ENCODE measurements at places on chromosomes 7 and 10.

- no peak for DNase-seq
These were observed 6.1 kb downstream of the NYAP1 start for GRCh38 chr7:100489824-100490223.

DNA sequence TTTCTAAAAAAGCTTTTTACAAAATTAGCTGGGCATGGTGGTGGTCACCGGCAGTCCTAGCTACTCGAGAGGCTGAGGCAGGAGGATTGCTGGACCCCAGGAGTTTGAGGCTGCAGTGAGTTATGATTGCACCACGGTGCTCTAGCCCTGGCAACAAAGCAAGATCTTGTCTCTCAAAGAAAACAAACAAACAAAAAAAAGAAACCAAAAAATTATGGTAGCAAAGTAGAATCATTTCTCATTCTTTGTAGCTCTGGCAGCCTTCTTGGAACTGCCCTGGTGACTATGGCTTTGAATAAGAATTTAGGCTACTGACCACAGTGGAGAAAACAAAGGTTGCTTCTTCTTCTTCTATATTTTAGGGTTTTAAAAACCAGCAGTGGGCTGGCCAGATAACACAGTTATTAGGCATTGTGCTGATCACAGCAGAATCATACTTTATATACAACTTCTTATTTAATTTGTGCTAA is 41.9 kb upstream of the PRKAR2B start:
- DNase-seq, result no peak

DNA sequence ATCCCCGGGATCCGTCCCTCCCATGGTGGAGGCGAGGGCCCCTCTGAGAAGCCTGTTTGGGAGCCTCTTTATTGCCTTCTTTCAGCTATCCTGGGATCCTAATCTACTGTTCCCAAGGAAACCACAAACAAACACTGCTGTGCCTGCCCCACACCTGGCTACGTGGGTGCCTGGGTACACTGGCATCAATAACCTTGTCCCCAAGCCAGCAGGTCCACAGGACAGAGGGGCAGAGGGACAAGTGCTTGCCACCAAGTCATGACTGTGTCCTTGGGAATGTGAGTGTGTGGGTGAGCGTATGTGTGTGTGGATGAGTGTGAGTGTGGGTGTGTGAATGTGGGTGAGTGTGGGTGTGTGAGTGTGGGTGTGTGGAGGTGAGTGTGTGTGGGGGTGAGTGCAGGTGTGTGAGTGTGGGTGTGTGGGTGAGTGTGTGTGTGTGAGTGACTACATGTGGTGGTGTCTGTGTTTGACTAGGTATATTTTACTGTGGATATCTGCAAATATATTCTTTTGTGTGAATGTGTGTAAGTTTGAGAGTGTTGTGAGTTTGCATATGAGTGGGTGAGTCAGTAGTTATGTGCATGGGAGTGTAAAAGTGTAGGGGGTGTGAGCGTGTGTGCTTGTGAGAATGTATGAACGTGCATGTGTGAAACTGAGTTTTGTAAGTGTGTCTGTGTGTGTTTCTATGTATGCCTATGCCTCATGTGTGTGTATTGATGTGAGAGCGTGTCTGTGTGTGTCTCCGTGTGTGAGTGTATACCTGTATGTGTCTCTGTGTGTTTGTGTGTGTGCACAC is 96.1 kb downstream of the TNS3 start:
- DNase-seq, result no peak

- DNase-seq, result no peak
These were observed 312 bp downstream of the ARL4A start for GRCh38 chr7:12687718-12688171.

GRCh38 chr10:123854498-123854897 is 37.1 kb downstream of the CPXM2 start:
- DNase-seq, result no peak

GRCh38 chr7:3695602-3696001 is 394.6 kb downstream of the SDK1 start:
- no peak for DNase-seq

- DNase-seq, result no peak
These were observed 217.2 kb downstream of the REEP3 start for GRCh38 chr10:63738410-63738809.

DNA sequence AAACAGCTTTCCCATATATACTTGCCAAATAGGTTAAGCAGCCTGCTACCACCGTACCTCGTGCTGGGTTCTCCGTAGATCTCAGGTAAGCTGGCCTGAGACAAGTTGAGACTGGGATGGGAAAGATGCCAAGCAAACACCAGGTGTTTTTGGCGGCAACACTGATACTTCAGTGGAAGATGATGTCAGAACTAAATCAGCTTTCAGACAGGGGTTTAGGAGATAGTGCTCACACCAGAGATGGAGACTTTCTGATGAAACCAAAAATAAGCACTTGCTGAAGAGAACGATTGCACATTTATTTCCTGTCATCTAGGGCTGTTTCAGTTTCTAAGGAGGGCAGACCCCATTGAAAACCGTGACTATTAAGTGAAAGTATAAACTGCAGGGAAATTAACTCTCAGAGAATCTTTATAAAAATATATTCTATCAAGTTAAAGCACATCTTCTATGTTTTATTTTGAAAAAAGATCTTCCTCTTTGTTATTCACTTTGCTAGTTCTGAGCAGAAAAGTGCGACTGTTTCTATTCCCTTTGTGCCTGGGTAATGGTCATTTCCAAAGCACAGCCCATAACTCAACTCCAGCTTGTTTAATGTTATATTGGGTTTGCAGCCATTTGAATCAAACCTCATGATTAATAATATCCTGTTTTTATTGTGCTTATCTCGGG is 149.9 kb downstream of the CPED1 start:
- no peak for DNase-seq

DNA sequence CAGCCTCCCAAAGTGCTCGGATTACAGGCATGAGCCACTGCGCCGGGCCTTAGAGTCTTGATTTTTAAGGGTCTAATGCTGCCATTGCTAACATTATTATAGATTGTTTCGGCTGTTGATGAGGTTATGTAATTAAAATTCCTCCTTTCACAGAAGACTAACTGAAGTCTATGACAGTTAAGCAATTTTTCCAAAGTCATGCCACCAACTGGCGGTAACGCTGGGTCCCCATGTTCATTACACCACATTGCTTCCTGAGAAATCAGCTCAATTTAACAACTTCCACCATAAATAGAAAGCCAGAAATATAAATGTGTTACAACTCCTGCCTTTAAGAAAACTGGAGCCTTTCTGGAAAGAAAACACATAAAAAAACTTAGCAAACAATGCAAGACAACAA is 3.5 kb downstream of the ERLIN1 start:
- no peak for DNase-seq

- no peak for DNase-seq
These were observed 182.5 kb downstream of the LRMDA start for GRCh38 chr10:75613685-75614504.

DNA sequence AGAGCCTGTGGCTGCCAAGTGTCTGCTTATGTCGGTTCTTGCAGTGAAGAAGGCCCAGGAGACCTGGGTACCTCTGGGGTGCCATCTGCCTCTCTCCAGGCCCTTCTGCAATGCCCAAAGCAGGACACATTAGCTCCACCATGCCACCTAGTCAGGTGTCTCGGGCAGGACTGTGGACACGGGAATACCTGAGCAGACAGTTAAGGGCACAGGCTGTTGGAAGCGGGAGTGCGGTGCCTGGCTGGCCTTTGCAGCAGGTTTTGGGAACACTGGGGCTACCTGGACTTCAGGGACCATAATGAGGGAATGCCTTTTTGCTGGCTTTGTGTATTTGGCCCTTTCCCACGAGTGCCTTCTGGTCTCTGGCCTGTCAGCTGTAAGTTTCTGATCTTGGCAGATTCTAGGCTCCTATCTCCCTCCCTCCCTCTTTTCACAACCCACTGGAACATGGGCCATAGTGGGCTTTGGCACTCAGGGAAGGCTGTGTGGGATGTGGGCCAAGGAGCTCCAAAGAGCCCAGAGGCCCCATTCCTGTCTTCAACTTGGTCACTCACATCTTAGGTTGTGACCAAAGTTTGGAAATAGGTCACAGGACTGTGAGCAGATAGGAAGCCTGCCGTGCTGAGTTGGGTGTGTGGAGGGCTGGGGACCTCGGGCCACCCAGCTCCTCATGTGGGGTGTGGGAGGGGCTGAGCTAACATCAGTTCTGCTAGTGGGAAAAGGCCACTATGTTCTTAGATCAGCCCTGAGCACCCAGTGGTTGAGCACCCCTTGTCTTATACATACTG is 41.5 kb upstream of the CXCL12 start:
- DNase-seq, result no peak

DNA sequence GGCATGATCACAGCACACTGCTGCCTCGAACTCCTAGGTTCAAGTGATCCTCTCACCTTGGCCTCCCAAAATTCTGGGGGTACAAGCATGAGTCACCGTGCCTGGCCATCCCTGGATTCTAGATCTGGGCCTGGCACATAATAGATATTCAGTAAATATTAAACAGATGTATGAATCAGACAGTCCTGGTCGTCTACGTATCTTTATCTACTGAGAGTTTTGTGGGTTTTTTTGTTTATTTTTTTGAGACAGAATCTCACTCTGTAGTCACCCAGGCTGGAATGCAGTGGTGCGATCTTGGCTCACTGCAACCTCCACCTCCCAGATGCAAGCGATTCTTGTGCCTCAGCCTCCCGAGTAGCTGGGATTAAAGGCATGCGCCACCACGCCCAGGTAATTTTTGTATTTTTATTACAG is 24.3 kb upstream of the ITGB1 start:
- DNase-seq, result no peak

GRCh38 chr7:81845744-81846241 is 75.9 kb upstream of the HGF start:
- DNase-seq, result no peak

DNA sequence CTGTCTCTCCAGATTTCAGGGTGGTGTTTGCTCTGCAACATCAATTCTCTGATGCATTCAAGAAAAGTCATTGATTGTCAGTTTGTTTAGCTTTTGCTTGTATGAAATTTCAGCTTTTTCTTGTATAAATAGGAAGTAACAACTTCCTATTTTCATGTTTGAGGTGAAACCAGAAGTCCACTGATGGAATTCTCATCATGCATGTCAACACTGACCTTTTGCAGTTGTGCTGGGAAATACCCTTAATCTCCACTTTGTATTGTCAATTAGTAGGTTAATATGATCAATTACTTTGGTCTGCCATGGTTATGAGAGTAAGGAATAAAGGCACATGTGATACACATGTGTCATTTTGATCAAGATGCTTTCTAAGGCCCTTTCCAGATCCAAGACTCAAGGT is 208.8 kb upstream of the HPS1 start:
- DNase-seq, result no peak

DNA sequence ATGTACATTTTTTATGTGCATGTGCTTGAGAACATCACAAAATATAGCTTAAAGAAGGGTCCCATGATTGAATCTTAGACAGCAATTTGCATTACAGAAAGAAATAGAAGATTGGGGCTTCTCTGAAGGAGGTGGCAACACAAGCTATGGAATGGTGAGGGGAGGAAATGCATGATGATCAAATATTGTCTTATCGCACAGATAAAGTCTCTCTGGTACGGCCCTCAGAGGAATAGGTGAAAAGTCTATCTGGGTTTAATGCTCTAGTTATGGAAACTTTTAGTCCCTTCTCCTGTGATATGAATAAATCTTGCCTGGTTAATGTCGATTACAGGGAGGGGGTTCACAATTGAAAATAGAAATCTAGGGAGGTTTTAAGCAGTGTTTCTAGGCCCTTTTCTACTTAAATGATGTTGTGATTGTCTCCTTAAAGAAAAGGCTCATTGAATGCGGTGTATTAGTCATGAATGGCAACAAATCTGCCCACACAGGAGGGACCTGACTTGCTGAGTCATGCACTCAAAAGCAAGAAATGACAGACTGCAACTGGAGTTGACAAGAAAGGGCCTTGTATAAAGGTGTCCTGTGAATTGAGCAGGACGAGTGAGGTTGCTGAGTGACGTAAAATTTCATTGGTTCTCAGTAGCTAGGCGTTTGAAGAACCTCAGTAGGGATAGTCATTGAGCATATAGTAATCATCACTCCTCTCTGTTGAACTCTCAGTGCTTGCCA is 133.4 kb upstream of the CSTF2T start:
- DNase-seq, result no peak

DNA sequence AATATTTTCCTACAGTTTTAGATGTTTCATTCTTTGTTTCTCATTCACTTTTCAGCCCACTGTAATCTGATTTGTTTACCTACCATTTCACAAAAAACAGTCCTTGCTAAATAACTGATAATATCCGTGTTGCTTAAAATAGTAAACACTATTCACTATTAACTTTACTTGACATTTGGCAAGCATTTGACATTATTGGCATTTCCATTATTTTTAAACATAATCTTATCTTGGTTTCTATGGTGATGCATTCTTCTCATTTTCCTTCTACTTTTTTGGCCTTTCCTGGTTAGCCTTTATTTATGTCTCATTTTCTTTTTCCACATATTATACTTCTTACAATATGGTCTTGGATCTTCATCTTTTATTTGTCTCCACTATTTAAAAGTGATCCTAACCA is 715.3 kb downstream of the DNAJB9 start:
- no peak for DNase-seq

DNA sequence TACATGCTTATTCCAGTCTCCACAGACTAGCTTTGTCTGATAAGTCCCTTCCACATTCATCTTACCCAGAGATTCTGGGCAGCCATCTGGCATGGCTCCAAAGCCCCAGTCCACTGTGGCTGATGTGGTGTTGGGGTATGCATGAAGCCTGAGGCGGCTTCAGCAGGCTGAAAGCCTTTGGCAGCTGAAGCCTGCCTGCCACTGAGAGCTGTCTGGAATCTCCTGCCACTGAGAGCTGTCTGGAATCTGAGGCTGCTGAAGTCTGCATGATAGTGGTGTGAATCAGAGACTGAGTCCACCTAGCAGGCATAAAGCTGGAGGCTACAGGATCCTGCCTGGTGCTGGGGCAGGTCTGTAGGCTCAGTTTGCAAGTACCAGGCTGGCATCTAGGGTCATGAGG is 87.1 kb downstream of the DYNC1I1 start:
- DNase-seq, result no peak

- no peak for DNase-seq
These were observed 132.7 kb upstream of the YAE1 start for GRCh38 chr7:39433550-39433949.

DNA sequence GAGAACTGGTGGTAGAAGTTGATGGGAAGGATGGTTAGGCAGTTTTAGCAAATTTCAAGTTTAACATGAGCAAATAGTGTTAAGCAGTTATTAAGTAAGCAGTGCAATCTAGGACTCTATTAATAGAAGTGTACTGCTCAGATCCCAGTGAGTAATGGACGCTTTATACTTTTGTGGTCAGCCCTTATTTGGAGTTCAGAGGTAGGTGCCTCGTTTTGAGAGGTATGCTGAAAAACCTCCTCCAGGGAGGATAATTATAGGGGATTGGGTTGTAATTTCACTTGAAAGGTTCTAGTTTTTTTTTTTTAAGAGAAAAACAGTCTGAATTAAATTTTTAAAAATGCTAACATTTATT is 33.5 kb upstream of the CCDC7 start:
- no peak for DNase-seq

DNA sequence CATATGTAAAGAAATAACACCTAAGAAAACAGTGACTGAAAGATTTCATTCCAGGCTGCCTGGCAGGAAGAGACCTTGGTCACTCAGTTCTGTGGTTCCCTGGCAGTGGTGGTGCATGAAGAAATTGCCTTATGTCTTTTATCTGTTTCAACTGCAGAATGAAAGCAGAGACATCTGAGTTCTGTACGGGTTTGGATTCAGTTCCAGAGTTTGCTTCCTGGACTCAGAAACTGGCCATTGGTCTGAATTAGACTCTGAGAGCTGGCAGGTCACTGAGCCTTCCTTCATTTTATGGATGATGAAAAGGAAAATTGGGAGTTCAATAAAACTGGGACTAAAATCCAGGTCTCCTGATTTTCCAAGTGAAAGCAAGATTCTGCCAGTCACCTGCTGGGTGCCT is 428.9 kb upstream of the AUTS2 start:
- DNase-seq, result no peak

GRCh38 chr10:124308811-124309210 is 109.9 kb downstream of the OAT start:
- DNase-seq, result peak; percentile 12
